ENCODE measurements at places on chromosomes 2 and 18.
A peak's percentile ranks its signal among the peaks of the same experiment; 100 is the strongest.

DNA sequence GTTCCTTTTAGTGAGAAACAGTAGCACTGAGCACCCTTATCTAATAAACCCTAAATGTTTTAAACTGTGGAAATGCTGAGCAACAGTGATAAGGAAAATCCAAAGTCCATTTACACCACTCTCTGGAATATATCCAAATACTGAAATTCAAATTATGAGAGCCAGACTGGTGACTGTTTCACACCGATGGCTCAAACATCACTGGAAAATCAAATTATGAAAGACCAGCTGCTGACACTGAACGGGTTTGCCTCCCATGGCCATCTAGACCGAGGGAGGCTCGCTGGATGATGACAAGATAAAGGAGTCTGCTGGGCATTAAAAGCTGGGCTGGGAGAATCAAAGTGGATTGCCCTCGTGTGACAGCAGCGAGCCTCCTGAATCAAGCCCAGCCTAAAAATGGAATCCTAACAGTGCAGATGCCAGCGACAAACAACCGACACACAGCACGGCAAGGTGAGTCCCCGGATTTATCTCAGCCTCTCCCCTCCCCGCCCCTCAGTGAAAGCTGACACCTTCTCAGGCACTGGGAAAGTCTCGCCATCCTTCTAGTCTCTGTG is 30.3 kb downstream of the SERPINE2 start:
- no peak for DNase-seq

DNA sequence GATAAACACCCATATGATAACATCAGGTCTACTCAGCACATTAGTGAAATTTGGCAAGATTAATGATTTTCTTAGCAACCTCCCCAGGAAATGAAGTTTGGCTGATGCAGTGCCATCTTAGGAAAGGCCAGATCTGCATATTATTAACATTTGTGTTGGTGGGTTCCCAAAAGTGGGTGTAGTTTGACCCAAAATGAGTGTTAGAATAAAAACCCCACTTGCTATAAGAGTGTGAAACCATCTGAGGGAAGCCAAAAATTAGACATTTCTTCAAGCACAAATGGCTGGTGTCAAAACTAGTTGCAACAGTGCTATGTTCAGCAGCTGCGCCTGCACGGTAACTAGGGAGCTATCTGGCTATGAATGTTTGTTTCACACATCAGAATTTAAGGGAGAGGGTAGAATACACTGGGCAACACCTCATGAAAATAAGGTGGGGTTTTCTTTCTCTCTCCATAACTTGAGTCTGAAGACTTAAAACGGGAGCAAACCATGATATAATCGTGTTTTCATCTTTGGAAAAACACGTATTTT is 15.9 kb upstream of the CSRNP3 start:
- DNase-seq = no peak

DNA sequence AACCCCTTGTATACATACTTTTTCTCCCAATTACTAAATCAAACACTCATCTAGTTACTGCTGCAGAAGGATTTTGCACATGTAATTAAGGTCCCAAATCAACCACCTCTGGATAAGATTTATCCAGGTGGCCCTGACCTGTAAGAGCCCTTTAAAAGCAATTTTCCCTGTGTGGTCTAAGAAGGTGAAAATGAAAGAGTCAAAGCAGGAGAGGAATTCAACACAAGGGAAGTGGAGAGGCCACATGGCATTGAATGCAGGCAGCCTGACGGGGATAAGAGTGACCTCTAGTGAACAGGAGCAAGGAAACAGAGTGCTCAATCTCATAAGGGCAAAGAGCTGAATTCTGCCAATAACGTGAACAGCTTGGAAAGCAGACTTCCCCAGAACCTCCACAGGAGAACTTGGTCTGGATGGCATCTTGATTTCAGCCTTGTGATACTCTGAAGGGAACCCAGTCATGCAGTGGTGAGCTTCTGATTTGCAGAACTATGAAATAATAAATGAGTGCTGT is 27.2 kb downstream of the PPP3R1 start:
- DNase-seq = peak; percentile 27

DNA sequence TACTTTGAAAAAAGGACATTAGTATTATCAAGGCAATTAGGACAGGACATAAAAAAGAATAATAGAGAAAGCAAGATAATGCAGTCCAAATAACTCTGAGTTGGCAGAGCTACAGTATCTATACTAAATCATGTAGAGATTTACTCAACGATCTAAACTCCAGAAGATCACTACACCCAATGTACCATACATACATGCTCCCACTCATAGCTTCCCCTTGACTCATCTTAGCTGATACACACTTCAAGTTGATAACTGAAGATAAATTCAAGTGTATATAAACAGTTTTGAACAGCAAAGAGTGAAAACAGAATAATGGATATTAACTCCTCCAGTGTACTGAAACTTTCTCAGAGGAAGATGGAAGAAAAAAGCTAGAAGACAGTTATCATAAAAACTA is 78.5 kb downstream of the SESTD1 start:
- DNase-seq = no peak

DNA sequence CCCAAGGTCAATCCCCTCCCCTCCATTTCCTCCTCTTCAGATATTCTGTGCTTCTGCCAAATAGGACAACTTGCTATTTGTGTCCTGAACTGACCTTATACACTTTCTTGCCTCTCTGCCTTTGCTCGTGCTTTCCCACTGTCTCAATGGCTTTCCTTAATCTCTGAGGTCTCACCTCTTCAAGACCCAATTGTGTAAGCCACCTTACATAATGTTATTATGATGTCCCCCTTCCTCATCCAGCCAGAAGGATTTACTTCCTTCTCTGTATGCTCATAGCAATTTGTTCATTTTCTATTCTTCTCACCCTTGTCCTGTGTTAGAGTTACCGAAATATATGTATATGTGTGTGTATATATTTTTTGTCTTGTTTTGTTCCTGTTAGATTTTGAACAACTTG is 26.9 kb upstream of the DARS1 start:
- no peak for DNase-seq

- no peak for DNase-seq
Measured at GRCh38 chr2:163123526-163123925, 285.0 kb upstream of the KCNH7 start.

GRCh38 chr18:40061086-40061485 is 1893.9 kb upstream of the PIK3C3 start:
- no peak for DNase-seq

Data from globus pallidus (tissue), 1 donor.